ENCODE measurements at places on chromosomes 5 and 9.

GRCh38 chr9:135146766-135147473, 59.5 kb downstream of the OLFM1 start:
- DNase-seq = no peak

GRCh38 chr9:84447305-84447704, 106.7 kb upstream of the SLC28A3 start:
- DNase-seq = no peak

GRCh38 chr5:117204926-117205869, 630.6 kb upstream of the SEMA6A start:
- DNase-seq = no peak

GRCh38 chr9:118330191-118330986, 626.2 kb downstream of the TLR4 start:
- DNase-seq = no peak

DNA sequence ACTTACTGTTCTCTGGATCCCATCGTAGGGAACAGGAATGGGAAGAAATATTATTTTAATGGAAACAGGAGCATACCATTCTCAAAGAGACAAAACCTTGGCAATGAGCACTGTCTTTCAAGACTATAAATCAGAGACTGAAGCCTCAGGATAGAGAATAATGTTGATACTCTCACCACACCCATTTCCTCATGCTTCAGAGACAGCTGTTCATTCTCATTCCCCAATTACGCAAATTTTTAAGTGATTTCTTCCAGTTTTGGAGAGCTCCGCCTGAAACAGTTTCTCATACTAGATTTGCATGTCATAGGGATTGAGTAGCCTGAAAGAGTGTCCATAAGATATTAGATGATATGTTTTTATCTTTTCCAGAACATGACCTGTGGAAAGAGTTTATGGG, 290.5 kb upstream of the RASA1 start:
- DNase-seq = no peak

- DNase-seq = no peak
Observed at GRCh38 chr5:66929995-66930394, 266.6 kb downstream of the CD180 start.

DNA sequence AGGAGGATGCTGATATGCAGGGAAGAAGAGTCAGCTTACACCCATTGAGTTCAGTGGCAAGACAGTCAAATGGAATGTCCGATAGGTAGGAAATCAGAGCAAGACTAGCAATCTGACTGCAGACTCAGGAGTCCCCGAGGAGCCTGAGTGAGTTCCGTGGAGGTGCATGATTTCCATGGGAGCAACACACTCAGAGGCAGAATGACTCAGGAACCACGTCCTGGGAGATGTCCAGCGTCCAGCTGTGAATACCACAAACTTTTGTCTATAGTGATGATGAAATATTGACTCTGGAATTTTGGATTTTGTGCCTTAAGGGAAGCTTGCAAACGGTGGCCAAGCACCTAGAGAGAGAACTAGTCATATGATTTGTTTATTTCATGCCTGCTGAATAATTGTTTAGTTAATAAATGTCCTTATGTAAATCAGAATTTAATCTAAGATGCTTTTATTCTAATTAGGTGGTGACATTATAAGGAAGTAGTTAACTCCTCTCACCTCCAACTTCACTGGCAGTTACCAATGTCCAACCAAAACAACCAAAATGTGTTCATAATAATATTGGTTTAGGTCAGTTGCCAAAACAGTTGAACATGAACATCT, 100.4 kb downstream of the PDE4D start:
- DNase-seq = no peak

GRCh38 chr9:113525831-113526230, 62.3 kb downstream of the RGS3 start:
- DNase-seq = no peak

GRCh38 chr5:57953792-57954191, 471.2 kb upstream of the ACTBL2 start:
- no peak for DNase-seq

- DNase-seq = no peak
Observed at GRCh38 chr5:96404191-96404867, 28.7 kb downstream of the PCSK1 start.

GRCh38 chr5:54295651-54296276, 14.6 kb downstream of the ARL15 start:
- DNase-seq = no peak

- DNase-seq = no peak
Observed at GRCh38 chr9:15882328-15882727, 329.5 kb downstream of the CCDC171 start.

GRCh38 chr9:114836769-114837168, 30.9 kb upstream of the TNFSF15 start:
- no peak for DNase-seq

DNA sequence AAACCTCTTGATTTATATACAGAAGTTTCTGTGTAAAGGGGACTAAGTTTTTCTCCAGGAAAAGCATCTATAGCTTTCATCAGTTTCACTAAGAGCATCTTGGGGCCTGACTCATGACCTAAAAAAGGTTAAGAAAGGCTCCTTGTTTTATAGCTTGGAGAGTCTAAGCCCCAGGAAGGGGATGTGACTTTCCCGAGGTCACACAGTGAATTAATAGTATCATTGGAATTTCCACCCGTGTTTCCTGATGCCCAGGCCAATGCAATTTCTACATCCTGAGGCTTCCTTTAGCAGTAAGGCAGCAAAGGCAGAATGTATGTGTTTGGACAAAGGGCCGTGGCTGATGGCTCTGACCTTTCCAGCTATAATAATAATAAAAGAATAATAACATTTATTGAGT, 8.6 kb downstream of the MORN5 start:
- no peak for DNase-seq

DNA sequence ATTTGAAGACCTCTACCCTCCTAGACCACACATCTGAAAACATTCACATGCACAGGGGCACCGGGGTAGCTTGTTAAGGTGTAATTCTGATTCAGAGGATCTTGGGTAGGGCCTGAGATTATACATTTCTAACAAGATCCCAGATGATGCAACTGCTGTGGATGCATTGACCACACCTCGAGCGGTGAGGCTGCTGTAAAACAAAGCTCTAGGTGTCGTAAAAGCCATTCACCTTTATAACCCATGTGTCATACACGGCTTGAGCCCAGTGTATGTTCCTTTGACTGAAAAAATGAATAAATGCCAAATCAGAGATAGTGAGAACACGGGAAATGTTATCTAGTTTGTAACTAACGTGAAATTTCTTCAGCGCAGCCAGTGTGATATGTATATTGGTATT, 1578.2 kb upstream of the WWC1 start:
- DNase-seq = no peak

- DNase-seq = no peak
Observed at GRCh38 chr5:102760815-102761214, 5.7 kb downstream of the PAM start.

DNA sequence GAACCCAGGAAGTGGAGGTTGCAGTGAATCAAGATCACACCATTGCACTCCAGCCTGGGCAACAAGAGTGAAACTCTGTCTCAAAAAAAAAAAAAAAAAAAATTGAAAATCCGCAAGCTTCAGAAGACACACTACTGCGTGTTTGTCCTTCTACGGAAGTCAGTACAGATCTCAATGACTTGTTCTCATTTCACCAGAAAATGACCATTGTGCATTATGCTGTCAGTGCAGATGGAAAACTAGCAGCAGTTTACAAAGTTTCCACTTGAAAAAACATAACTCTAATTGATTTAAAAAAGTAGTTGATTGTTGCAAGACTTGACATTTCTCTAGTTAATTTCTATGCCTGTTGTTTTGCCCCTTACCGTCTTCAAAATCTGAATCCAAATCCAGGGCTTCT, 298.0 kb upstream of the DMRT1 start:
- peak; percentile 21 for DNase-seq

GRCh38 chr5:66851306-66851705, 255.1 kb downstream of the MAST4 start:
- no peak for DNase-seq

DNA sequence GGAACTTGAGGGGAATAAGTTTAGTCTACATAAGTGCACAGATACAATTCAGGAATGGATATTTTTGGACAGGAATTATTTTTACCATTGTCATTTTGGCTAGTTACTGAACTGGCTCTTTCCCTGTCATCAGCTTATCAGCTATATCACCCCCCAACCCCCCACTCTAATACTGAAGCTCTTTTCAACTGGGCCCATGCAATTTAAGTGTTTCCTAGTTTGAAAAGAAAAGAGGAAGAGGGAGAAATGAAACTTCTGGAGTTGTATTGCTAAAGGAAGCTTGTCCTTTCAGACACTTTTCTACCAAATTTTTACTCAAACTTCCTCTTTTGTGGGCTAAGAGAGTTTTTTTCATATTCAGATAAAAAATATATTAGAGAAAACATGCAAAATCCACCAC, 18.5 kb upstream of the TIMD4 start:
- no peak for DNase-seq

GRCh38 chr9:1129382-1129781, 79.2 kb downstream of the DMRT2 start:
- DNase-seq = no peak

DNA sequence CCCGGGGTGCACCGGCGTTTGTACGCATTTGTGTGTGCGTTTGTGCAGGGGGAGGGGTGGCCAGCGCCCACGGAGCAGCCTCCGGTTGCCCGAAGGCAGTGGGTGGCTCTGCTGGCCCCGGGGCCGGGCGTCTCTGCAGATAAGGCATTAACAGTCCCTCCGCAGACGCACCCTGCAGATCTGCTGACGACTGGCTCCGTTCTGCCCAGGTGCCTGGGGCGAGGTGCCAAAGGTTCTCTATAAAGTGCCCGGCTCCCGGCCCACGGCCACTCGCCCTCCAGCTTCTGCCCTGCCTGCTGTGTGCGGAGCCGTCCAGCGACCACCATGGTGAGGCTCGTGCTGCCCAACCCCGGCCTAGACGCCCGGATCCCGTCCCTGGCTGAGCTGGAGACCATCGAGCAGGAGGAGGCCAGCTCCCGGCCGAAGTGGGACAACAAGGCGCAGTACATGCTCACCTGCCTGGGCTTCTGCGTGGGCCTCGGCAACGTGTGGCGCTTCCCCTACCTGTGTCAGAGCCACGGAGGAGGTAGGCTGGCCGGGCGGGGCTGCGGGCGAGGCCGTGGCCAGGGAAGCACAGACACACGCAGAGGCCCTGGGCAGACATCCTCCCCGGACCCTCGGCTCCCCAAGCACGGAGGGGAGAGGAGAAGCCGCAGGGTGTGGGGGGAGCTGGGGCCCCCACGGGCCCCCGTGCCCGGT, at the start of gene SLC6A19:
TSS of gene SLC6A19 (plus strand) at position 269 of the 699 bp plus-strand sequence. CDS start at position 325, 56 bp downstream.
- no peak for DNase-seq

- no peak for DNase-seq
Observed at GRCh38 chr9:113299800-113300292, 3.3 kb downstream of the RNF183 start.

DNA sequence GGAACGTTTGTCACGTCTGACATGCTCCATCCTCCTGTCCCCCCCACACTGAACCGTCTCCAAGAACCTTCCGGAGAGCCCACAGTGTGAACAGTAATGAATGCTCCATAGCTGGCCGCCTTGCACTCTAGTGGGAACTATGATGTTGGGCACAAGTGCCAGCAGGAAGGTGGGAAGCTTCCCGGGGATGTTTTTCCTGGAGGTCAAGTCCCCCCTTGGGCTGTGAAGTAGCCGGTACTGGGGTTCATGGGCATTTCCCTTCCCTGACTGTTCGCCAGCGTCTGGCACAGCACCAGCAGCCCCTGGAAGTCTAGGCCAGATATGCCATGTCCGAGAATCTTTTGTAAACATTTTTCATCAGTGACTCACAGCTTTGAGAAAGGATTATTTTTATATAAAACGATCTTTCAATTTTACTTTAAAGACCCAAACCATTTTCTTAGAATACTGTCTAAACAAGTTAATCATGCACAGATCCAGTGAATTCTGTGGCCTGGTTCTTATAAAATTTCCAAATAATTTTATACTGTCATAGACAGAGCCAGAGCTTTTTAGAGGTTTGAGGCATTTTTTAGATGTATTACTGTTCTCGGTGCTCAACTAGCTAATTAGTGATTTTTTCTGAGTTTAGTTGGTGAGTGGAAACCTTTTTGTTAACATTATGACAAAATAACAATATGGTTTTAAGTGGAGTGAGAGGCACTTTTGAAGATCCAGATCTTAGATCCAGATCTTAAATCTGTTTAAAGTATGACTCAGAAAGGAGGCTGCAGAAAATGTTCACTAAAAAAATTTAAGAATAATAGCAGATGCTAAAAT, 11.6 kb downstream of the ABL1 start:
- peak; percentile 42 for DNase-seq

DNA sequence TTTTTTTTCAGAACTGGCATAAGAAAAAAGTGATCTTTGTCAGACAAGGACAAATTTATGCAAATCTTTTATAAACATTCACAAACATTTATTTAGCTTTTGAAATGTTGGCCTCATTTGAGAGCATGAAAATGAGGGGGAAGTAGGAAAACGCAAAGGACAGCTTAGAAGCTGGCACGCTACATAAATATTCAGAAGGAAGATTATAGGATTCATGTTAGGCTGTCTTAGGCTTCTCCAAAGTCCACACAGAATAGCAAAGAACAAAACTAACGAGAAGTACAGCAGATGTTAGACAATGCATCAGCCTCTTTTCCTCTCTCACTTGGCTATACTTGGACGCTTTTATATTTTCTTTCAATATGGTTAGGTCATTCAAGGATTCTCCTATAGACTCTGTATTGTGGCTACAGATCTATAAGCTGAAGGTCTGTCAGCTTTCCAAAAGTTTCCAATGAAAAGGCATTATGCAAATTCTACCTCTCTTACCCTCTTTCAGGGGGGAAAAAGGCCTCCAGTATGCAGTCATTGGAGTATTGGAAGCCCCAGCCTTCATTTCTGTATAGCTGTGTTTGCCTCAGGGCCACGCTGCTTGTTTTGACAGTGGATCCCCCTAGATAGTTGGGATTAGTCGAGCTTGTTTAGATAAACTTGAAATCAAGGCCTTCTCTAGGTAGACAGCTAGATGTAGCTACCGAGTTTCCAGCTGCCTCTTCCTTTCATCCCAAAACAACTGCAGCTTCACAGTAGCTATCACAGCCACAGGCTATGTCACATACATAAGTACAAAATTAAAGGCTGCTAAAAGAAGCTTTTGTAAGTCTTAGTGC, 153.0 kb downstream of the DENND1A start:
- DNase-seq = no peak

- DNase-seq = no peak
Observed at GRCh38 chr5:96140084-96140483, 178.4 kb upstream of the ELL2 start.

- no peak for DNase-seq
Observed at GRCh38 chr5:1354576-1354975, 9.7 kb upstream of the CLPTM1L start.

GRCh38 chr5:127933348-127933747, 150.2 kb upstream of the SLC12A2 start:
- no peak for DNase-seq

All from hippocampal formation (tissue), 2 donors.